ENCODE measurements at places on chromosomes 2 and 18.

DNA sequence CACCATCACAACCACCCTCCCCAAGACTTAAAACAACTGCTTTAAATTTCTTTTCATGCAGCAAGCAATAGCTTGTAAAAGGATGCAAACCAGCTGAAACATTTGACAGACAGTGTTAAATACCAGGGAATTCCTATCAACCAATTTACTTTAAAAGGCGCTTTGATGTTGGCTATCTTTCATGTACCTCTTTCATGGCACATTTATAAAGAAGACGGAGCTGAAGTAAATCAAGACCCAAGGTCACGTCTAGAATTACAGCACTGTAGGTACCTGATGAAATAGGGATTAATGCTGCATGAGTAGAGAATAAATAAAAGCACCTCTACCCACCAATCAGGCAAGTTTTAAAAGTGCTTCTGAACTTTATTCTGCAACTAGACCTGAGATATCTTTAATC lies 78.9 kb downstream of the SRBD1 start:
- no peak for DNase-seq

DNA sequence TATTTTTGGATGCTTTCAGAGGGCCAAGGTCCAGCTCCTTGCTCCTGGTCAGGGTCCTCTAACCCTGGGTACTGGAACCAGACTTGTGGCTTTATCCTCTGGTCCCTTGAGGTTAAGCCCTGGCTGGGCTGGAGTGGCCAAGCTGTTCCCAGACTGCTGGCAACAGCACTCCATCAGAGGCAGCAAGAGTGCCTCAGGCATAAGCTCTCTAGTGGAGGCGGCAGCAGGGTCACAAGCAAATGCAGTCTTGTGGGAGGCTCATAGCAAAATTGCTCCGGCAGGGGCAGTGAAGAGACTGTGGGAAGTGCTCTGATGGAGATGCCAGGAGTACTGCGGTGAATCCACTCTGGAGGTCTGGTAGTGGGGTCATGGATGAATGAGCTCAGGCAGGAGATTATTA lies 128.9 kb upstream of the OTOS start:
- no peak for DNase-seq

DNA sequence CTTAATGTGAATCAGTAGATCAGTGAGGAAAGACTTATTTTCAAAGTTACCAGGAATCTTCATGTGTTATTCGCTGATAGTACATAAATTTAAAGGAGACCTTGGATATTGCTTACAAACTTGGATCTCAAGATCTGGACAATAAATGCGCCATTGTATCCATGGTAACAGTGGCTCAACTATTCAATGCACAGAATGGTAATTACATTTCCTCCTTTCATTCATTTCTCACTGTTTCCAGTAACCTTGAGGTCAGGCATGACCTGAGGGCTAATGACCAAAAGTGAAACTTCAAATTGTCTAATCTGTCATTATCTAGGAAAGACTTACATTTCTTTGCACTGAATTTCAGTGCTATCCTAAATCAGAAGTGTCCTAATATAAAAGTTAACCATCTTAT lies 8.1 kb downstream of the LRP2 start:
- DNase-seq, result no peak

GRCh38 chr18:72555968-72556367 lies 11.8 kb upstream of the CBLN2 start:
- no peak for DNase-seq

Data from NCI-H2081 treated with DMSO at 0.1 percent for 48 hours (cell line).